ENCODE measurements at places on chromosomes 1 and 21.

- no peak for DNase-seq
Measured at GRCh38 chr1:44924835-44925464, 61.4 kb downstream of the EIF2B3 start.

DNA sequence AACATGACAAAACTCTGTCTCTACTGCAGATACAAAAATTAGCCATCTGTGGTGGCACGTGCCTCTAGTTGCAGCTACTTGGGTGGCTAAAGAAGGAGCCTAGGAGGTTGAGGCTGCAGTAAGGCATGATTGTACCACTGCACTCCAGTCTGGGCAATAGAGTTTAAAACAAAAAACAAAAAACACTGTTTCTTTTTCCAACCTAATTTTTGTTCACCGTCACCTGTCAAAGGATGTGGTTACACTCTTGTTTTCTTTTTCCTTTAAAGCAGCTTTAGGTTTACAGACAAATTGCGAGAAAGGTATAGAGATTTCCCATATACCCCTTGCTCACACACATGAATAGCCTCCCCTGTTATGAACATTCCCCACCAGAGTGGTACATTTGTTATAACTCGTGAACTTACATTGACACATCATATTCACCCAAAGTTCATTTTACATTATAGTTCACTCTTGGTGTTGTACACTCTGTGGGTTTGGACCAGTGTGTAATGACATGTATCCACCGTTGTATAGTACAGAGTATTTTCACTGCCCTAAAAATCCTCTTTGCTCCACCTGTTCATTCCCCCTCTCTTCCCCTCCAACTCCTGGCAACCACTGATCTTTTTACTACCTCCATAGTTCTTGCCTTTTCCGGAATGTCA is 26.2 kb downstream of the SMG7 start:
- DNase-seq = no peak

DNA sequence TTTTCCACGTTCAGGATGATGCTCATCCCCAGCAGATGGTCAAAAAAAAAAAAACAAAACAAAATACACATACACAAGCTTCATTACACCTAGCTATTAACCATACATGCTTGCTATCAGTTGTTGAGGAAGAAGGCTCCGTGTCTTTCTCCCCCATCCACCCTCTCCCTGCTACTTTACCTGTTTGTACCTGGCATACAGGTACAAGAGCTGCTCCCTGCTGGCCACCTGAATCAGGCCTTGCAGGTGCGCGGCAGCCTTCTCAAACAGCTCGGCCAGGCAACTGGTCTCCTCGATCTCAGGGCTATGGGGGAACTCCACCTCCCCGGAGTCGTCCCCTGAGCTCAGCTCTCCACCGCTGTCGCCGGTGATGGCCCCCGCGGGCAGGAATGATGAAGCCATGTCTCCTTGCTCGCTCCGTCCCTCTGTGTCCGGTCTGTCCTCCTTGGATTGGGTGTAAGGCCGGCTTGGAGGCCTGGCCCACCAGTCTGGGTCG is 464 bp downstream of the ACBD6 start:
- DNase-seq = no peak

GRCh38 chr1:47683401-47683800 is 245.6 kb downstream of the FOXD2 start:
- DNase-seq = no peak

DNA sequence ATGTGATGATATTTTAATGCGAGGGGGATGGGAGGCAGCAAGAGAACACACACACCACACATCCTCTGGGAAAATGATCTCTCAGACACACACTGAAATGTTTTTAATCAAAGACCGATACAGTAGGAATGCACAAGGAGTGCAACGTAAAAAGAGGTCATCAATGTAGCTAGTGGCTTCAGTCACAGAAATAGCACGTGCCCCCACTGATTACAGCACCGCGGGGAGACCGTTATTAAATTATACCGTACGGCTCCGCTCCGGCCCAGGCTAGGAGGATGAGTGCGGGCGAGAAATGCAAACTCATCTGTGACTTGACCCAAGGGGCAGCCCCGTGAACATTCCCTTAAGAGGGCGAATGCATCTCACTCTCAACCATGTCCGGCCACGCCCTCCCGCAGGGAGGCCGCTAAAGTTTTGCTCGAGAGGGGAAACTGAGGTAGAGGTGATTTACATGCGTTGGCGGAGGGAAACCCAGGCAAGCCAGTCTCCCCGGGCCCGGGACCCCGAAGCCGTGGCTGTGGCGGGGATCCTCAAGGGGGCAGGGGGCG is 552 bp downstream of the UBR4 start:
- no peak for DNase-seq

DNA sequence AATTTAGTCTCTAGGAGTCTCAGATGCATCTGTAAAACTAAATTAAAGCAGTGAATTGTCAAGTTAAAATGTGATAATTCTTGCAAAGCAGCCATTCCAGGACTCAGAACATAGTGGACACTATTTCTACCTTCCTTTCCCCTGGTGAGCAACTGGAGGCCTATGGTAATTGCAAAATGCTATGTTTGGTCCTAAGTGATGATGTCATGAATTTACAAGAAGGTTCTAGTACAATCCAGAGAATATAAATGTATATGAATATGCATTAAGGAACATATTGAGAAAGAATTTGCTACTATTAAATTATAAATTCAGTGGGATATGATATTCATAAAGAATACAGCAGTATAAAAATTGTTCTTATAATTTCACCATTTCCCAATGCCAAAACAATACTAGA is 32.6 kb downstream of the OMA1 start:
- no peak for DNase-seq

GRCh38 chr21:46109313-46110221 is 11.7 kb downstream of the COL6A2 start:
- DNase-seq = no peak

GRCh38 chr1:242033447-242033846 is 34.5 kb upstream of the MAP1LC3C start:
- no peak for DNase-seq

- DNase-seq = no peak
Measured at GRCh38 chr1:209732725-209733124, 23.1 kb upstream of the TRAF3IP3 start.

GRCh38 chr1:33424205-33424604 is 6.7 kb downstream of the PHC2 start:
- no peak for DNase-seq

DNA sequence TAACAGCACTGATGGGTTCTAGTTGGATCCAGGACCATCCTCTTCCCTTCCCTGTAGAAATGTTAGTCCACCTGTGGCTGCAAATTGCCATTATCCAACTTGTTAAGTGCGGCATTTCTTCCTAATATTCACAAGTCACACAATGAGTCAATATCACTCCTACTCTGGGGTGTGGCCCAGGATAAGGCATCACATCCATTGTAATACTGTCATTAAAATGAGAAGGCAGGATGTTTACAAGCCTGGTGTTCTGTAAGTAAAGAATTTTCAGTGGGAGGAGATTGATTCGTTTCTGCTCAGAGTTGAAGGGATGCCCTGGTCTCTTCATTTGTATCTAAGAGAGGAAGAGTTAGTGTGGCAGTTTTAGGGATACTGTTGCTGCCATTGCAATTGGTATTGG is 18.1 kb upstream of the ARHGAP29 start:
- DNase-seq = no peak

DNA sequence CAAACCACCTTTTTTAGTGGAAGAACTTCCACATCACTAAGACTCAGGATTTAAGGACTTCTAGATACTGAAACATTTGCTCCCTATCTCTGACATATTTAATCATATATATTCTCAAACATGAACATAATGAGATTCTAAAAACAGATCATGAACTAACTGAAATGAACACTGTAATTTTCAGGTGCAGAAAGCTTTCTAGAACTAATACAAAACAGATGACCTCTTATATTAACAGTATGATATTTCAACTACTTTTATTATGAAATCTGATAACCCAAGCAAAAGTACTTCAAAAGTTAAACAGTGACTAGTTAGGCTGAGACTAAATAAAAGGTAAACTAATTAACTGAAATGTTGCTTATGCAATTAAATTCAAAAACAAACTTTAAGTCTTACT is 157.5 kb downstream of the COP1 start:
- DNase-seq = no peak

- no peak for DNase-seq
Measured at GRCh38 chr1:31790641-31791091, 25.2 kb downstream of the SPOCD1 start.

DNA sequence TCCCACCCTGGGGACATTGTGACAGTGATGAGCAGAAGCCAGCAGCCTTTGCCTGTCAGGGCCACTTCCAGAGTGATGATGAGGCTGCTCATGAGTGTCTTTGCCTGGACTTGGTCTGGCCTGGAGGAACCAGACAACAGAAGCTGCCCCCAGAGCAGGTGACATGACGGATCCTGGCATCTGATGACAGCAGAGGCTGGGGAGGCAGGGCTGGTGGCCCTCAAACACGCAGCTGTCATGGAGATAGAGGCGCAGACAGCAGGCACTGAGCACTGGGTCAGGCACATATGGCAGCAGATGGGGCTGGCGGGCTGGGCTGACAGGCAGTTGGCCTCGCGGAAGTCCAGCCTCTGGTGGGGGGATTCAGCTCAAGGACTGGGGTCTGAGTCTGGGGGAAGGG is 66.4 kb upstream of the STUM start:
- DNase-seq = no peak

DNA sequence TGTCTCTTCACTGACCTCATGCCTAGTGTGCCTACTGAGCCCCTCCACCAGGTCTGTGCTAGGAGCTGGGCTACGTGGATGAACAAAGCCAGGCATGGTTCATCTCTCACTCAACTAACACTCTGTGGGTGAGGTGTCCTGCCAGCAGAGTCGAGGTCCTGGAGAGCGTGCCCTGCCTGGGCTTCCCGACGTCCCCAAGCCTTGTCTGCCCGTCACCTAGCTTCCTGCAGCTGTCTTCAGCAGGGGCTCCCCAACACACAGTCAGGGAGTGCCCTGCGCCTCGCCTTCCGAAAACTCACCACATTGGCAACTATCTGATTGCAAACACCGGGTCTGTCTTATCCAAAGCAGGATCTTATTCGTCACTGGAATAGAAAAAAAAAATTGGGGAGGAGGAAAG is 167.5 kb upstream of the ZC3H12A start:
- DNase-seq = no peak

DNA sequence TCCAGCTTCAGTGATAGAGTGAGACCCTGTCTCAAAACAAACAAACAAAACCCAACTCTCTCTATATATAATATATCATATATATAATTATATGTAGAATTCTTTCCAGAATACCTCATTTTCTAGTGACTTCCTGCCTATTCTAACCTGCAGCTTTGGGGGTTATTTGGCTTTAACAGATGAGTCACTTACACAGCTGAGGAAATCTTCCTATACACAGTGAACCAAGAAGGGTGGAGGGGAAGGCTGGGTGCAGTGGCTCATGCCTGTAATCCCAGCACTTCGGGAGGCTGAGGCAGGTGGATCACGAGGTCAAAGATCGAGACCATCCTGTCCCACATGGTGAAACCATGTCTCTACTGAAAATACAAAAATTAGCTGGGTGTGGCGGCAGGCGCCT is 9.2 kb downstream of the RAB29 start:
- no peak for DNase-seq

GRCh38 chr1:84803604-84804003 is 89.4 kb downstream of the LPAR3 start:
- no peak for DNase-seq

- DNase-seq = no peak
Measured at GRCh38 chr1:105100102-105100501, 1350.4 kb downstream of the AMY1C start.

GRCh38 chr1:59223989-59224634 is 72.8 kb upstream of the FGGY start:
- no peak for DNase-seq

DNA sequence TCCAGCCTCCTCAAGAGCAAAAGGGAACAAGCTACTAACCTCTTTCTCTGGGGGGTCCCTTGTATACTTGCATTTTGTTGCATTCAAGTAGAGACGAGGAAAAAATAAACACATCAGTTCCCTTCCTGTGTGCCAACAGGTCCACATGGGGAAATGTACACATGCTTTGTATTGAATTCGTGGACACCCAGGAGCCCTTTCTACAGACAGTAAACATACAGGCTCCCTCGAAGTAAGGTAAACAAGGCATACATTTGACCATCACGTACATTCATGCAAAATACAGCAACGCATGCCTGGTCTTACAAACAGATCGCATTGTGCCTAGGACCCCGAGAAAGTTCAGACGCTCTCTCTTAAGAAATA is 1.1 kb downstream of the KCND3 start:
- no peak for DNase-seq

DNA sequence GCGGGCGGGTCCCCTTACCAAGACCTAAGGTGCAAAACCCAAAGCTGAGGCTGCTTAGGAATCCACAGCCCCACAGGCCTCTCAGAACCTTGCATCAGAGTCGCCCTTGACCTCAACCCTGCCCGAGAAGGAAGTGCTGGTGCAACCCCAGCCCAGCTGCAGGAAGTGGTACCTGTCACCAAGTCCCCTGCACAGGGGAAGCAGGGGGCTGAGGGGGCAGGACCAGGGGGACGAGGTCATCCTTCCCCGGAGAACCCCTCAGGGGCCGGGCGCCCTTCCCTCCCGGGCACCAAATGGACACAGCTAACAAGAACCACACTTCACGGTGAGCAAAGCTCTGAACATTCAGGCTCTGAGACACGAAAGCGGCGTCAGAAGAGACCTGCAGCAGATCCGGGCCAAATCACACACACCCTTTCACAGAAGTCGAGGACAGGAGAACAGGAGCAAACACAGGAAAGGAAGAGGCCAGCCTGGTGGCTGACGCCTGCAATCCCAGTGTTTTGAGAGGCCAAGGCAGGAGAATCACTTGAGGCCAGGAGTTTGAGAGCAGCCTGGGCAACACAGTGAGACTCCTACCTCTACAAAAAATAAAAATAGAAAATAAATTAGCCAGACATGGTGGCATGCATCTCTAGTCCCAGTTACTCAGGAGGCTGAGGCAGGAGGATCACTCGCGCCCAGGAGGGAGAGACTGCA is 6.4 kb downstream of the ITGB2 start:
- DNase-seq = no peak

- no peak for DNase-seq
Measured at GRCh38 chr1:199743227-199743626, 284.3 kb upstream of the NR5A2 start.

- no peak for DNase-seq
Measured at GRCh38 chr21:15130751-15131150, 66.0 kb upstream of the NRIP1 start.

DNA sequence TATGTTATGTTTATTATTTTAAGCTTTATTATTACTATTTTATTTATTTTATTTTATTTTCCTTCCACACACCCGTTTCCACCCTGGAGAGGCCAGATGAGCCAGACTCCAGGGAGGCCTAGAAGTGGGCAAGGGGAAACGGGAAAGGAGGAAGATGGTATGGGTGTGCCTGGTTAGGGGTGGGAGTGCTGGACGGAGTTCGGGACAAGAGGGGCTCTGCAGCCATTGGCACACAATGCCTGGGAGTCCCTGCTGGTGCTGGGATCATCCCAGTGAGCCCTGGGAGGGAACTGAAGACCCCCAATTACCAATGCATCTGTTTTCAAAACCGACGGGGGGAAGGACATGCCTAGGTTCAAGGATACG is 468 bp upstream of the MX1 start:
- no peak for DNase-seq

GRCh38 chr1:201400852-201401230 is 1.7 kb upstream of the LAD1 start:
- no peak for DNase-seq

- no peak for DNase-seq
Measured at GRCh38 chr1:231776757-231777062, 150.1 kb downstream of the DISC1 start.

- DNase-seq = no peak
Measured at GRCh38 chr1:20648438-20648837, 12.7 kb downstream of the DDOST start.
